ENCODE measurements at places on chromosomes 1 and 21.

DNA sequence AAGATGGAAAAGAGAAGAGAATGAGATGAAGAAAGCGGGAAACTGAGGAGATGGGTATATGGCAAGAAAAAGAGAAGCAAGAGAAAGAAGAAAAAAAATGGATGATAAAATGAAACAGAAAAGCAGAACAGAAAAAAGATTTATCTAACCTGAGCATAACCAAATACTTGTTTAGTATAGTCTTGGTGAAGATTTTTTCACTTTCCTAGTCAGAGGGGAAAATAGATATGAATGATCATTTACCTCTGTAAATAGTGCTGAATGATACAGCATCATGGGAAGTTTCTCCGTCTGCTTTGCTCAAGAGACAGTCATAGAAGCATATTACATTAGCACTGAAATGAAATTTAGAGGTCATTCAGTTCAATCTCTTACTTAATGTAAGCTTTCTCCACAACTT lies 36.1 kb upstream of the PLPPR4 start:
- no peaks in the 10 kb centered on the region for H3K4me1 ChIP-seq
- no peak for DNase-seq
- H3K27me3 ChIP-seq = no peaks in the 10 kb centered on the region

- H3K4me3 ChIP-seq = no peak overlapping the region
- H3K27ac ChIP-seq = no peak overlapping the region
- no peaks in the 10 kb centered on the region for H3K36me3 ChIP-seq
- no peaks in the 10 kb centered on the region for H3K27me3 ChIP-seq
- no peaks in the 10 kb centered on the region for H3K4me1 ChIP-seq
Observed at GRCh38 chr1:24105368-24106160, 6.4 kb downstream of the MYOM3 start.

GRCh38 chr1:247096958-247097357 lies 7.2 kb downstream of the ZNF669 start:
- no peak overlapping the region for H3K27ac ChIP-seq
- H3K36me3 ChIP-seq = peaks cover 26% of the 10 kb centered on the region
- H3K4me3 ChIP-seq = no peak overlapping the region
- DNase-seq = no peak

DNA sequence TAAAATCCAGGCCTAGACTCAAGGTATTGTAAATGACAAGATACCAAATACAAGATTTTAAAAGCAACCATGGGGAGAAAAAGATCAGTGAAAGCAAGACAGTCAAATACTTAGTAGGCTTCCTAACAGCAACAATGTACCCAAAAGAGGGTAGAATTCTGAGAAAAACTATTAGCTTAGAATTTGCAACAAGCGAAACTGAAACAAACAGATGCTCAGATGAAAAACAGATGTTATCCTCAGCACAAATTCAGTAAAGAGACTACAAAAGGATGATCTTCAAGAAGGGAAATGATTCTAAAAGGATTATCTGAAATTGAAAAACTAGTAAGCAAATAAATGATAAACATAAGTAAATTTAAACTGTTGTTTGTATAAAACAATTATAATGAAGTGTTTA lies 40.0 kb downstream of the PDC start:
- no peaks in the 10 kb centered on the region for H3K27me3 ChIP-seq
- peak; percentile 87 for DNase-seq
- H3K27ac ChIP-seq = peak overlapping the region; percentile 39
- H3K4me3 ChIP-seq = no peak overlapping the region
- H3K36me3 ChIP-seq = peaks cover 5% of the 10 kb centered on the region

DNA sequence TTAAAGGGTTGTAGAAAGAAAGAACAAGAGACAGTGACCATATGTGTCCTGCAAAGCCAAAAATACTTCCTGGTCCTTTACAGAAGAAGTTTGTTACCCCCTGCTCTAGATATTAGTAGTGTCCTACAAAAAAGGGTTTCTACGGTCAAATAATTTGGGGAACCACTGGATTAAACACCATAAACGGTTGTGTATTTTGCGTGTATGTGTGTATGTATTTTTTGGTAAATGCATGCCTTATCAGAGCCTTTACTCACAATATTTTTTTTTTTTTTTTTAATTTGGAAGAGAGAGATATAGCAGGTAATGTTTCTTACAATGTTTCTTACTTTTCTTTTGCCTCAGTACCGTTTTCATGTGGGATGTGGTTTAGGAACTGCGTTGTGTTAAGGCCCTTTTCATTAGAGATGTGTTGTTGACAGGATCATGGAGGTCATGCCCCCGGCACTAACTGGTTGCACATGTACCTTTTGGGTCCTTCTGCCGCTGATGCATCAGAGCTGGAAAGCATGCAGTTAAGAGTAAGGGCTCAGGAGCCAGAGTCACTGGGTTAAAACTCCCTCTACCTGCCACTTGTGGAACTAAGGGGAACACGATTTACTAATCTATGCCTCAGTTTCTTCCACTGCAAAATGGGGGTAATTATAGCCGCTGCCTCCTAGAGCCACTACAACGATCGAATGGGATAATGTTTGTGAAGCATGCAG lies 234.6 kb upstream of the KAZN start:
- peaks cover 29% of the 10 kb centered on the region for H3K4me1 ChIP-seq
- no peaks in the 10 kb centered on the region for H3K36me3 ChIP-seq
- DNase-seq = no peak
- H3K27me3 ChIP-seq = no peaks in the 10 kb centered on the region
- no peak overlapping the region for H3K4me3 ChIP-seq
- no peak overlapping the region for H3K27ac ChIP-seq

DNA sequence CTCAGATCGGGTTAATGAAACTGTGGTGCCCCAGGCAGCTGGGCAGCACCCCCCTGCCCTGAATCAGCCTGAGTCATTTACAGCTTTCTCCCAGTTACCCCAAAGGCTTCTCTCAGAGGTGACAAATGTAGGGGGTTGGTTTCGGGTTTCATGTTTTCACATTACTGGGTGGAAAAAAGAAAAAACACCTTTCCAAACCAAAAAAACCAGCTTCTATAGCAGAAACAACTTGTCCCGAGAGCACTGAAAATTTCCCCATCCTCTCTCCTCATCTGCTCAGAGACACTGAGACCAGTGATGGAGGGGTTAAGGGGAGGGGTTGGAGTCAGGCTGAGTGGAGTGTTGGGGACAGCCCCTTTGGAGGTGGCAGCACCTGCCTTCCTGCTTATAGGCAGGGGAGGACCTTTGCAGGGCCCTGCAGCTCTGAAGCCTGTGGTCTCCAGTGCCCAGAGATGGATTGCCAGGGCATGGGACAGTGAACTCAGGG lies 15.6 kb downstream of the UTP11 start:
- peak; percentile 90 for DNase-seq
- no peaks in the 10 kb centered on the region for H3K27me3 ChIP-seq
- peak overlapping the region; percentile 90 for H3K27ac ChIP-seq
- H3K4me1 ChIP-seq = peaks cover 50% of the 10 kb centered on the region
- no peaks in the 10 kb centered on the region for H3K36me3 ChIP-seq

- peaks cover 47% of the 10 kb centered on the region for H3K4me1 ChIP-seq
- H3K36me3 ChIP-seq = no peaks in the 10 kb centered on the region
Observed at GRCh38 chr1:41874903-41875411, 43.8 kb downstream of the HIVEP3 start.

DNA sequence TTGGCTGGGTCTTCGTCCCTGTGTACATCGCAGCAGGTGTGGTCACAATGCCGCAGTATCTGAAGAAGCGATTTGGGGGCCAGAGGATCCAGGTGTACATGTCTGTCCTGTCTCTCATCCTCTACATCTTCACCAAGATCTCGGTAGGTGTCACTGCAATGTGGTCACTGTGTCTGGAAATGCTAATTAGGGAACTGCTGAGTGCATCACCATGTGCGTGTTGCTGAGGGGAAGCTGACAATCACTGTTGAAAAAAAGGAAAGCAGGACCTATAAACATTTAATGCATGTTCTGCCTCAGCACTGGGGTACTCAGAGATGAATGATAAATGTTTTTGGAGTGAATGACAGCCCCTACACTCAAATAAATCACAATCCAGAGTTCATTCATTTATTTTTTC lies 6.8 kb downstream of the SLC5A9 start:
- DNase-seq = no peak
- peaks cover 4% of the 10 kb centered on the region for H3K4me1 ChIP-seq
- no peak overlapping the region for H3K27ac ChIP-seq

Data from MM.1S (cell line).